ENCODE measurements at places on chromosomes 12 and 14. TPM values are rescaled to one million over a fixed set of nuclear protein-coding genes. Genes with fewer than 3 reads are reported as not detected.

DNA sequence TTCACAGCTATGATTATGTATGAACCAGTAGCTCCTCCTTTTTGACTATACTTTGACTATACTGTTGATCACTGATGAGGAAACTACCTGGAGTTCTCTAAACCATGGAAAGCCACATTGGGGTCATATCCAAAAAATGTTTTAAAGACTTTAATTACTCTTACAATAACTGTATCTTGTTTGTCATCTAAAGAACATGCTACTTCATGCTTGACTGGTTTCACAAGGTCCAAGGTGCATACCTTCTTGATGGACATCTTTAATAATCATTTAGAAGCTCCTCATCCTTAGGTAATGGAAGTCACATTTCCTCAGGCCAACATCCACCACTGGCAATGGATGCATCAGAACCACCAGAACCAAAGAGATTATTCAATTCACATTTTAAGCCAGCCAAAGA is 29.9 kb downstream of the WASHC3 start:
- no peak for DNase-seq

DNA sequence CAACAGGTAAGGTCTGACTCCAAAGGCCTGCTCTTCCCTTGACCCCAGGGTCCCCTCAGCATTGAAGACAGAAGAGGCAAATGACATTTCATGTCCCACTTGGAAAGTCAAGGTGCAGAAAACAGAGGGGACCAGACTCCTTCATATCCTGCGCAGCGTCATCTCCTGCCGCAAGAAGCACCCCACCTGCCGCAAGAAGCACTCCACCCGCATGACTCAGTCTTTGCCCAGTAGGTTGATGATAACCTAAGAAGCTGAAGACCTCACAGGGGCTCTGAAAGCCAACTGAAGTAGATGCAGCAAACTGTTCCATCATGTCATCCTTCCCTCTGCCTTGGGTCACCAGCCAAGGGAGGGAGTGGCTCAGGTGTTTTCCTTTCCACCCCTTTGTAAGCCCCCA is 11.6 kb upstream of the SMUG1 start:
- no peak for DNase-seq

DNA sequence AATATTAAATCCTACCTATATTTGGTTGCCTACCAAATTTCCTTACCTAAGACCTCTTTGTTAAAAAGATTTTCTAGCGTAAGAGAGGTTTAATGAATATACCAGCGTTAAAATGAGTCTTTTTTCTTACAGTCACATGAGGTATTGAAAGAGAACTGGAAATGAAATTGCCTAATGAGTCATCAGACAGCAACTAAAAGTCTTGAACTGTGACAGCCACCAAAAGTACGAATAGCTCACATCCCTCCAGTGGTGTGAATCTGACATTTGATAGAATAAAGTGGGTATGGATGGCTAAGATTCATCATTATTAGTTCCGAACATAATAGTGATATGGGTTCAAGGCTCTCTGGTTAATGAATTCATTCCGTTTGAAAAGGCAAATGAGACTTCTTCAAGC is 1297.3 kb downstream of the AACS start:
- DNase-seq, result no peak

DNA sequence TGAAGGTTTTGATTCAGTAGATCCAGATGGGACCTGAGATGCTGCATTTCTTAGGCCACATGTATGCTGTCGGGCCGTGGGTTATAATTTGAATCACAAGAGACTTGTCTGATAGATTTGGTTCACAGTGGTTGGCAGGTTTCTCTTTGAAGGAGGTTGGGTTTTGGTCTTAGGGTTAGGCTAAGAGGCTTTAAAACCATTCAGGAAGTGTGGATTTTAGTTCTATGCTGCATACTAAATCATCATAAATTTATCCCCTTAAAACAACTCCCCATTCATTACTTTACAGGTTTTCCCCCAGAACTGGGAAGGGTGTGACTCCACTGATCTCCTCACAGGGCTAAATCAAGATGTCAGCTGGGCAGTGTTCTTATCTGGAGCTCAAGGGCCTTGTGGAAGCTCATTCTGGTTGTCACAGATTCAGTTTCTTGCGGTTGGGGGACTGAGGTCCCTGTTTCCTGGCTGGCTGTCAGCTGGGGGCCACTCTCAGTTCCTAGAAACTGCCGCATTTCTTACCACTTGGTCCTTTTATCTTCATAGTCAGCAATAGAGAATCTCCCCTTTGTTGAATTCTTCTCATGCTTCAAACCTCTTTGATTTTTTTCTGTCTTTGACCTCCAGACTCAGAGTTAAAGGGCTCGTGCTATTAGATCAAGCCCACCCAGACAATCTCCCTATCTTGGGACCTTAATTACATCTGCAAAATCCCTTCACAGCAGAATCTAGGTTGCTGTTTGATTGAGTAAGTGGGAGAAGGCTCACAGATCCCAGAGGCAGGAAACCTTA is 20.6 kb upstream of the PCNX1 start:
- DNase-seq, result no peak

GRCh38 chr12:25052196-25052913 is 103.5 kb upstream of the BCAT1 start:
- no peak for DNase-seq

- DNase-seq, result no peak
These were observed 10.9 kb downstream of the SLC6A12 start for GRCh38 chr12:203074-203461.

- peak; percentile 76 for DNase-seq
These were observed 35.2 kb downstream of the SLC8B1 start for GRCh38 chr12:113299619-113300237.

GRCh38 chr12:80937391-80938238 is at the start of gene LIN7A:
Gene LIN7A (minus strand): TSS chr12:80937934. CDS start chr12:80937722, 212 bp downstream.
- peak; percentile 36 for DNase-seq

- no peak for DNase-seq
These were observed 127.6 kb upstream of the GSC start for GRCh38 chr14:94897561-94897960.

GRCh38 chr12:97639702-97640101 is 177.1 kb downstream of the RMST start:
- DNase-seq, result no peak

DNA sequence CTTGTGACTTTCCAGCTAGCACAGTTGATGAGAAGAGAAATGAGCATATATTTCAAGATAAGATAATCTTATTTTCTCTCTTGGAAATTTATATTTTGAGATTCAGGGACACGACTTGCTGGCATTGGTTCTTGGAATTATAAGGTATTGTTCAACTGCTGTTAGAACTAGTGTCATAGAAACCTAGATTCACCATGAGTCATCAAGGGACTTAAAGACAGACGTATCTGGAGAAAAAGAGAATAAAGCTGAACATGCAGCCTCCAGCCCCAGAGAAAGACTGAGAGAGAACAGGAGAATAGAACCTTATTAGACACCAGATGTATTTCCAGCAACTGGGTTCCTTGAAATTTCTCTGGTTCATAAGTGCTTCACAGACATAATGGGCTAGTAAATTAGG is 194.4 kb upstream of the PPFIA2 start:
- no peak for DNase-seq

DNA sequence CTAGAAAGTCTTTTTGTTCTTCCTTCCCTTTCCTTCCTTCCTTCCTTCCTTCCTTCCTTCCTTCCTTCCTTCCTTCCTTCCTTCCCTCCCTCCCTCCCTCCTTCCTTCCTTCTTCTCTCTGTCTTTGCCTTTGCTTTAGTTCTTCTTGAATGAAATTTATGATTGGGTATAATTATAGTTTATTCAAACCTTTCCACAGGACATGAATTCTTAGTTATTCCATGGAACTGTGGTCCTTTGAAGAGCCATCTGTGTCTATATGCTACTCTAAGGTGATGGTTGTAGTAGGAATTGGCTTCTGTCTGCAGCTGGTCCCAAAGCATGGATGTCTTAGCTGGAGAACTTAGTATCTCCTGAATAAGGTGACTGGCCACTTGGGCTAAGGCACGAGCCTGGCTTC is 64.8 kb downstream of the IGF1 start:
- DNase-seq, result no peak

DNA sequence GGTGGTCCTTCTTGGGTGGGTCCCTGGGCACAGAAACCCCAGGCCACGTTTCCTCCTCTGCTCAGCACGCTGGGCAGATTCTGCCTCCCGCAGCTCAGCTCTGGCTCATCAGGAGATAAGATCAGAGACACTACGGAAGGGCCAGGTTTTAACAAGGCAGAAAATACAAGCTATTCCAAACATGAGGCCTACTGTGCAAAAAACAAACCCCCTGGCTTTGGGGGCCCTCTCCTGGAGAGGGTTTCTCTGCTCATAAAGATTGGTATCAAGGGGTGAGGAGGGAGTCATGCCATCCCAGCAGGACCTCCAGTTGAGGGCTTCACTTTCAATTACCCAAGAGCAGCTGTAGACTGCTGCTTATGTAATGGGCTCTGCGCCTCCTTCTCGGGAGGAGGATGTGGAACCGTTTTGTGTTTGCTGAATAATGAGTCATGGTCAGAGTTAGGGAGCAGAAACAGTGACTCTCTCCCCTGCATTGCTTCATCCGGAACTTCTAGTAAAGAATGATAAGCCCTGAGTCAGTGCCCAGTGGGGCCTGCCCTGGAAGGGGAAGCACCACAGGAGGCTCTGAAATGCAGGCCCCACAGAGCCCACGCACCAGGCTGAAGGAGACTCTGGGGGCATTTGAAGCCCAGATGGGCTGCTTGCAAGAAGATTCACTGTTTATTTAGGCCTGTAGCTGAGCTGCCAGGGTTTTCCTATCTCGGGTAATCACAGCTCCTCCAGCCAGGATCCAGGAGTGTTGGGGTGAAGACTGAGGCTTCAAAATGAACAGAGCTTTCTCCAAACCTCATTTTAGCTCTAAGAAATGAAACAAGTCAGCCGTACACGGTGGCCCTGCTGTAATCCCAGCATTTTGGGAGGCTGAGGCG is 79.3 kb downstream of the SSPN start:
- DNase-seq, result peak; percentile 99

GRCh38 chr12:110134691-110135411 is 10.7 kb downstream of the IFT81 start:
- DNase-seq, result peak; percentile 93

DNA sequence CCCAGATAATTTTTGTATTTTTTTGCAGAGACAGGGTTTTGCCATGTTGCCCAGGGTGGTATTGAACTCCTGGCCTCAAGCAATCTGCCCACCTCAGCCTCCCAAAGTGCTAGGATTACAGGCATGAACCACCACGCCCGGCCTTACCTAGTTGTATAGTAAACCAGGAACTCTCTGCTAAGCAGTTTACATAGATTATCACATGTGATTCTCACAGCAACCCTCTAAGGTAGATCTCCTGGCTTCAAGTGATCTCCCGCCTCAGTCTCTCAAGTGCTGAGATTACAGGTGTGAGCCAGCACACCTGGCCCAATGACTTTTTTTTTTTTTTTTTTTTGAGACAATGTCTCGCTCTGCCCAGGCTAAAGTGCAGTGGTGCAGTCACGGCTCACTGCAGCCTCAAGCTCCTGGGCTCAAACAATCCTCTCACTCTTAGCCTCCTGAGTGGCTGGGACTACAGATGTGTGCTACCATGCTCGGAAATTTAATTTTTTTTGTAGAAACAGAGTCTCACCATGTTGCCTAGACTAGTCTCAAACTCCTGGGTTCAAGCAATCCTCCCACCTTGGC is 26.0 kb upstream of the ATP2A2 start:
- no peak for DNase-seq

DNA sequence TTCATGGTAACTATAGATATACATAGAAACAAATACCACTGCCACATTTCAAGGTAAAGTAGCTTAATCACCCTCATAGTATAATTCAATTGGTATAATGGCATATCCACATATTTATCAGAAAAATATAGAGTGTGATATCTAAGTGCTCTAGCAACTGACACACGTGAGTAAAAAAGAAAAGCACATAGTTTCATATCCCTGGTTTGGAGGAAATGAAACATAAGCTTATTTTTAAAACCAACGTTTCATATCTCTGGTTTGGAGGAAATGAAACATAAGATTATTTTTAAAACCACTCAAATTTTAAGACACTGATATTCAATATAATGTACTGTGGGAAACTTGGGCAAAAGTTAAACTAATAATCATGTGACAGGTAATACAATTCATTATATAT is 2.1 kb downstream of the OR6C70 start:
- no peak for DNase-seq

DNA sequence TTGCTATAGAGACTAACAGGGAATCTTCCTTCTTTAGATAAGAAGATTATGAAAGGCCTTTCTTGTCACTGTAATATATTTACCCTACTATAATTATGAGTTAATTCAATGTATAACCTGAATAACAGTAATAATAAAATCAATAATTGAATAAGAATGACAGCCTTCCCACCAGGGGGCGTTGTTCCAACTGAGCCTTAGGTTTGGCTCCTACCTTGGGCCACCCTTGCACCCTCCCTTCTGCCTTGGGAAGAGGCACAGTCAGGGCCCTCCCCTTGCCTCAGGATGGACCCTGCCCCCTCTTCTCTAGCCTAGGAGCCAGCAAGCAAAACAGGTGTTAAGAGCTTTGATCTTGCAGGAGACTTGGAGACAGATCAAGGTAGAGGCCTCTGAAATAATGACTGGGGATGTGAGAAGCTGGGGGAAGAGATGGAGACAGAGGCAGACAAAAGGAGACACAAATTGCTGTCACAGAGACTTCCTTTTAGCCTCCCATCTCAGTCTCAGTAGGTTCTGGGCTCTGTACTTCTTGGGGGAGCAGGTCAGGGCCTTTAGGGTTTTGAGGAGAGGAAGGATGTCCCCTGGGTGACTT is 40.1 kb upstream of the CISTR start:
- peak; percentile 19 for DNase-seq

GRCh38 chr14:93895023-93895604 is 32.0 kb upstream of the FAM181A start:
- DNase-seq, result no peak

DNA sequence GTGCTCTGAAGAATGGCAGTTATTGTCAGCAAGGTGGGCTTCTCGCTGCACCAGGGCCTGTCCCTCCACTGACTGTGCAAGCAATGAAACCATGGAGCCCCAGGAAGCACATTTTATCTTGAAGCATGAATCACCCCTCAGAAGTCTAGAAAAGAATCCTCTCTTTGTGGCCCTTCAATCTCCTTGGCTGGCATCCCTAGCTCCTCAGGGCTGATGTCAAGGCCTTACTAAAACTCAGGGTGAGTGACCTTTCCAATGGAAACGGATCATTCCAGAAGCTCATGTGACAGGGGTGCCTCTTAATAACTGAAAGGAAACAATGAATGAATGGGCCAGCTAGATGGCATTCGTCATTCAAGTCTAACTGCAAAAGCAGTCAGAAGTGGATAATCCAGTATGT is 22.3 kb upstream of the PLEKHH1 start:
- no peak for DNase-seq

- DNase-seq, result no peak
These were observed 10.4 kb upstream of the ENDOU start for GRCh38 chr12:47735649-47736048.

Gene B4GALNT1
- total RNA-seq, result 5.2 TPM

Gene ACSM4
- not detected for total RNA-seq

Gene PPP4R4
- total RNA-seq, result under 0.01 TPM

Gene FBXO34
- 28.9 TPM for total RNA-seq

Gene SCN8A
- total RNA-seq, result 23.5 TPM

Gene SLC2A14
- 0.32 TPM for total RNA-seq

Gene LRRK2
- total RNA-seq, result 1.3 TPM

Gene RNASE3
- total RNA-seq, result not detected

Gene AQP6
- total RNA-seq, result not detected

Gene SIRT4
- total RNA-seq, result 1.6 TPM

Gene PRPF40B
- 11.3 TPM for total RNA-seq

Gene CKAP4
- 310 TPM for total RNA-seq
